ENCODE measurements at places on chromosomes 4 and X. TPM values are rescaled to one million over a fixed set of nuclear protein-coding genes. Genes with fewer than 3 reads are reported as not detected.

PNCK gene
- not detected for total RNA-seq

TCEAL6 gene
- total RNA-seq: not detected

G6PD gene
- total RNA-seq: 59.4 TPM

SLC6A14 gene
- not detected for total RNA-seq

HS6ST2 gene
- total RNA-seq: not detected

BBS12 gene
- total RNA-seq: 2.4 TPM

TACC3 gene
- total RNA-seq: 145 TPM

MAGEA9 gene
- not detected for total RNA-seq

FAM47E gene
- total RNA-seq: 1.3 TPM

SASH3 gene
- total RNA-seq: 158 TPM

SMARCAD1 gene
- 33.0 TPM for total RNA-seq

DNA sequence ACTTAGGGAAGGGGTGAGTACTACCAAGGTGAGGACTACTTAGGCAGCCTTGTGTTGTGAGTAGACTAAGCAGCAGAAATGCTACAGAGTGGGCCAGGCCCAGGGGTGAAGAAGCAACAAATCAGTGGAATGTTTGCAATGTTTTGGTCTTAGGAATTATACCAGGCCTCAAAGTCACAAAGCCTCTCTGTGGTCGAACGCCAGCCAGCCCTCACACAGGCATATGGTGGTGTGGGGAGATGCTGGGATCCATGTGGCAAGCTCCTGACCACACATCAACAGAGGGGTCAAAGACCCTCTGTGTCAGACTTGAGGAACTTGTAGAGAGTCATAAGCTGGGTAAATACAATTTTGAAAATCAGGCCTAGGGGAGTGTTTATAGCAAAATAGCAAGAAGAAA lies 153.8 kb upstream of the KLF3 start:
- peaks cover 14% of the 10 kb centered on the region for H3K36me3 ChIP-seq
- peak overlapping the region; percentile 94 for H3K4me3 ChIP-seq
- DNase-seq: no peak
- no peaks in the 10 kb centered on the region for H3K27me3 ChIP-seq
- peak overlapping the region; percentile 96 for H3K27ac ChIP-seq

DNA sequence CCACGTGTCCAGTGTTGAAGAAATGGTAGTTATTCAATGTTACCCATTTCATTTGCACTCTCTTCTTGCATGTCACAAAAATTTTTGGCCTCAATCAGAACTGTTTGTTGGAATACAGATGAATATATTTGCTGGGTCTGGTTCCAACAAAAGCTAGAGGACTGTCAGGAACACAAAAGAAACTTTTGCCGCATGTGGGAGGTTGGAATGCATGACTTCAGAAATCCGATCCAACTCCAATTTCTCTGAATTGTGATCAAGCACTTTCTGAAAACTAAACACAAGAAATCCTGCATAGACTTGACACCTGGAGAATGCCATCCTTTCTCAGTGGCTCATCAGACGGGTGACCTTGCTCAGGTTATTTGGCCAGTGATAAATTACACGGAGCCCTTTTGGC lies 15.4 kb downstream of the SETD7 start:
- H3K27me3 ChIP-seq: no peaks in the 10 kb centered on the region
- no peak for DNase-seq
- H3K4me3 ChIP-seq: no peak overlapping the region
- H3K36me3 ChIP-seq: no peaks in the 10 kb centered on the region
- no peak overlapping the region for H3K27ac ChIP-seq

GRCh38 chrX:80420147-80420546 lies at the start of gene TENT5D:
TSS of gene TENT5D (plus strand) at chrX:80420447. CDS start at chrX:80442540, 22,093 bp downstream.
- H3K4me3 ChIP-seq: no peak within 1 kb of the TSS
- peaks cover 6% of the 10 kb centered on the region for H3K36me3 ChIP-seq
- H3K4me1 ChIP-seq: no peaks in the 10 kb centered on the region

DNA sequence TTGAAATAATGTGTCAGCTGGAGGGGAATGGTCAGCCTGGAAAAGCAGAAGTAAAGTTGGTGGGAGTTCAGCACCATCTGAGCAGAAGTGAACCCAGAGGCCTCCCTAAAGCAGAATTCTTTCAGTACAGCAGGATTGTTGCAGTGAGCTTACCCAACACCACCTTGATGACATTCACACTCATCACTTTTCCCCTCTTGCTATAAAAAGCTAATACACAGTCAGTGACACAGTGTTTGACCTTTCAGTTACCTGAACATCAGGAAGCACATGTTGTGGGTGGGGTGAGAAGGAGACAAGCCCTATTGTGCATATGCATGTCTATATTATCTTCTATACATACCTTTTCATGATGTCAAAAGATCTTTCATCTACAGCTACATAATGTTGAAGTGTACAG lies 624.7 kb upstream of the ZFP42 start:
- no peak overlapping the region for H3K4me3 ChIP-seq
- no peaks in the 10 kb centered on the region for H3K4me1 ChIP-seq
- H3K27ac ChIP-seq: no peak overlapping the region
- no peak for DNase-seq

GRCh38 chr4:39466747-39467146 lies 7.9 kb downstream of the LIAS start:
- DNase-seq: no peak
- H3K36me3 ChIP-seq: no peaks in the 10 kb centered on the region
- H3K4me1 ChIP-seq: peaks cover 2% of the 10 kb centered on the region
- no peak overlapping the region for H3K4me3 ChIP-seq

DNA sequence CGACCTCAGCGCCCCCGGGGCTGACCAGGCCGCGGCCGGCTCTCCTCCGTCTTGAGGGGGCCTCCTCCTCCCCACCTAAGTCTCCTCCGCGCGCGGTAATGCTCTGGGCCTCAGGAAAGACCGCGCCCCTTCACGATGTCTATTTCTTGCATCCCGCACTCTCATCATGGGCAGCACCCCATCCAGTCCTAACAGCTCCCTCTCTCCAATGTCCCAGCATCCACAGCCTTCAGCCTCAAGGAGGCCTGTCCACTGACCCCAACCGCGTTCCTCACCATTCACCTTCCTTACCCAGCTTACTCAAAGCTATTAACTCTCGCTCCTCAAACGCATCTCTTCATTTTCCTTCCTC lies 77.5 kb downstream of the MAGED4 start:
- H3K4me3 ChIP-seq: peak overlapping the region; percentile 99
- peaks cover 12% of the 10 kb centered on the region for H3K27me3 ChIP-seq
- no peak for DNase-seq
- no peaks in the 10 kb centered on the region for H3K36me3 ChIP-seq

- no peaks in the 10 kb centered on the region for H3K27me3 ChIP-seq
- H3K27ac ChIP-seq: no peak overlapping the region
- H3K36me3 ChIP-seq: no peaks in the 10 kb centered on the region
- DNase-seq: no peak
Measured at GRCh38 chr4:144574000-144574399, 72.0 kb upstream of the HHIP start.

DNA sequence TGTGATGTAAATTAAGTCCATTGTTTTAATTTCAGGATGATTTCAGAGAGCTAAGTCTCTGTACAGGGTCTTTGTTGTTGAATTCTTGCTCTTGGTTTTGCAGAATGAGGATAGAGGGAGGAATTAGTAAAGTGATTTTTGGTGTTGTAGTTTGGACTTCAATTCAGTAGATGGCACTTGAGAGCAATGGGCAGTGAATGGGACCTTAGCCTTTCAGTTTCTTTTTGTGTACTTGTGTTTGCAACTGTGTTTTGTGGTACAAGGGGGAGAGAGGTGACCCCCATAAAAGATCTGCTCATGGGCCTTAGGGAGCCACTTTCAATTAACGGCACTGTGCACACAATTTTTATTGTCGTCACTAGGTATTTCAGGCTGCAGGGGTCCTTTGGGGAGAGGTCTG lies 340.0 kb downstream of the DCAF12L2 start:
- H3K4me3 ChIP-seq: no peak overlapping the region
- no peak overlapping the region for H3K27ac ChIP-seq

- DNase-seq: no peak
- no peak overlapping the region for H3K4me3 ChIP-seq
- H3K4me1 ChIP-seq: no peaks in the 10 kb centered on the region
Measured at GRCh38 chr4:4608214-4608537, 66.3 kb upstream of the STX18 start.

Measured in naive thymus-derived CD8-positive, alpha-beta T cell (primary cell).